ENCODE measurements at places on chromosomes 6 and 20.

DNA sequence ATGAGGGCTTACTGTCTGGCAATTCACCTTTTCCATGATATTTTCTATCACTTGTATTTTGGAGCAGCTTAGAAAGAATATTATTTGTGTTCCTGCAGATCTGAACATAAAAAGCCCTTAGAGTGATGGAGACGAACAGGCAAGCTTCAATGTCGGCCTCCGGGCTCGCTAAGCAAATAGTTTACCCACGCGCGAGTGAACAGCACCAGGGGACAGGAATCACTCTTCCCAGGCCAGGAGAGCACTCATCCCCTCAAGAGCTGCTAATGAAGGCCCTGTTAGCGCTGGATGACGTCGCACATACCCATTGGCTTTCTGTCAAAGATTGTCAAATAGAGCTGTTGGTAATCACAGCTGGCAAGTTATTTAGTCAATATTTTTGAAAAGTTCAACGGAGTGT lies 395.7 kb downstream of the ZFAND3 start:
- no peak for DNase-seq

DNA sequence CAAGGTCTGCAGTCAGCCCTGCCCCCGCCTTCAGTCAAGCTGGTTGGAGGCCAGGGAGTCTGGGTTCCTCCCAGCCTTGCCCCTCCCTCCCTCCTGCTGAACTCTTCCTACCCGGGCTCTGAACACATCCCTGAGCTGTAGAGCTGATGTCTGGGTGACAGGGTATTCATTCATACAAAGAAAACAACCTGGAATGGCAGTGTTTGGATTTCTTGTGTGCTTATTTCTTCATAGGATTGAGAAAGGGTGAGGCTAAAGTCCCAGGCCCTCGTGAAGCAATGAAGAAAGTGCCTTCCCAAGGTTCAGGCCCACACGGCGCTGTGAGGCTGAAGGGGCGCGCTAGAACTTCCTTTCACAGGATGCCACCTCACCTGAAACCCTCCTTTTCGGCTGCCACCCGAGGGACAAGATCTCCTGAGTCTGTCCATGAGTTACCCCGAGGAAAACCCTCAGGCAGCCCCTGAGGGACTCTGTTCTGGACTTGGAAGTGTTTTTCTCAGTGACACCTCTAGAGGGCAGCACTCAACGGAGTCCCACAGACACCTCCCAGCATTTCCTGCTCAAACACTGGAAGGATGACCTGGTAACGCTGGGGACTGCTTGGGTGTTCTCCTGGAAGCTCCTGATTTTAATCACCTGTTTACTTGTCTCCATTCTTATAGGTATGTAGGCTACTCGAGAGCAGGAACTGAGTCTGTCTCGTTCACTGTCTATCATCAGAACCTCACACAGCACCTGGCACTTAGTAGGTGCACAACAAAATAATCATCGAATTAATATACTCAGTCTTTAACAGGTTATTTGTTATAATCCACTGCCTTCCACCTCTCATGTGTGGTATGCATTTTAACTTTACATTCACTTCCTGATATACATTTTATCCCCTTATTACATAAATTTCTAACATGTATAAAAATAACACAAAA lies 11.8 kb upstream of the GSTA1 start:
- DNase-seq, result peak; percentile 39

DNA sequence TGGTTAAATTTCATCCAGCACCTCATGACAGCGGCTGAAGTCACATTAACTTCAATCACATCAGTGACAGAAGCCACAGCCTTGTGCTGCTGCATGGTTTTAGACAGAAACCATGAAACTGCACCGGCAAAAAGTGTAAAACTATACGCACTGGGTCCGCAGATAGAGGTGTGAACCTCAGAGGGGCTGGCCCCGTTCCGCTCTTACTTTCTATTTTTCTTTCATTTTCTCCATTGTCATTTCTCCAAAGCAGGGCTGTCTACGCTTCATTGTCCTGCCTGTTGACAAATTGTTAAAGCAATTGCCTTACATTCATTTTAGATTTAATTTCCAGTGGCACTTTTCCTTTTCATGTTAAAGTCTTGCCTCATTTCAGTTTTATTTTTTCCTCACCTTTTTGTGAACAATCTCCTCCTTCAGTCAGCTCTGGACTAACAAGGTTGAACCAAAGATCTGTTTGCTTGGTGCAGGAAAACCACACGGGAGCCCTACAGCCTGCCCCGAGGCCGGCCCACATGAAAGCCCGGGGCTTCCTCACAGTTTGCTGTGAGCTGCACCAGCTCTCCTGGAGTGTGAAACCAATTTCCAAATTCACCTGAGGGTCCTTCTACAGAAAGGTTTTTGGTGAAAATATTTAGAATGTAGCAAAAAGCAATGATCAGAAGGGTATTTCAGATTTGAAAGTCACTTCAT lies 63.7 kb downstream of the PRR18 start:
- DNase-seq, result no peak

DNA sequence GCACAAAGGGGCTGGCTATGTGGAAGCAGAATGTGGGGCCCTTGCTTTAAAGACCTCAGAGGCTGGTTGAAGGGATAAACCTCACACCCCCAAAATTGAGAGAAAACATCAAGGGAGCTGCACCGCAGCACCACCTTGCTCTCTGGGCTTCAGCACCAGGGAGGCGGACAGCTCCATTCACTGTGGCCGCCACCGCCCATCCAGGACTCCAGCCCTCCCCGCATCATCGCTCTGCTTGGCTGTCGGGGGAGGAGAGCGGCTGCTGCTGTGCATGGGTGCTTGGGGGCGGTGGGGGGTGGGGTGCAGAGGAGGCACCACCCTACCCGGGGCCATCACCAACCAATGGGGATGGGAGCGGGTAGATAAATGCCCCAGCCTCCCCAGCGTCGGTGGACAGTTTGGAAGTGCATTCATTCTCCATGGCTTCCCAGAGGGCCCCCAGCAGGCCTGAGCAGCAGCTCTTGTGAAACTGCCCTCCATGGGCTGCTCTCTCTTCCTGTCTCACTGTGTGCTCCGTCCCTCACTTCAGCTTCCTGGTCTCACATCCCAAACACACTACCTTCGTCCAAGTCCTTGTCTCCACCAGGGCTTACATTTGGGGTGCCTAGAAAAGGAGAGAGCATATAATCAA lies 75.7 kb upstream of the BHLHE23 start:
- DNase-seq, result no peak

DNA sequence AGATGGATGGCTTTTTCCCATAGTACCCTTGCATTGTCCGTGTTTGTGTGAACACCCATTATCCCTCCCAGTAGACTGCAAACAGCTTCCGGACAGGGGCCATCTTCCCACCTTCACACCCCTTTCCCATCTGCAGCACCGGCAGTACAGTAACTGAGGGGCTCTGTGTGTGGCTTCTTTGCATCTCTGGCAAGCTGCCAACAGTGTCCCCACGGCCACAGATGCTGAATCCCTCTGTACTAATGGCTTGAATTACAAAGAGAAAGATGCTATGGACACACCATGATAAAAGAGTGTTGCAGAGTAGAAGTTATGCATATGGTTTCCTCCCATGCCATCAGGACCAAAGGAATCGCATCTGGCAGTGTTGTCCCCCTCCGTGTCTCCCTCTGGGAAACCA lies 101.1 kb upstream of the CDYL start:
- DNase-seq, result no peak

GRCh38 chr6:15352220-15352619 lies 106.4 kb downstream of the JARID2 start:
- no peak for DNase-seq

GRCh38 chr6:21181866-21182265 lies 411.7 kb upstream of the SOX4 start:
- no peak for DNase-seq

DNA sequence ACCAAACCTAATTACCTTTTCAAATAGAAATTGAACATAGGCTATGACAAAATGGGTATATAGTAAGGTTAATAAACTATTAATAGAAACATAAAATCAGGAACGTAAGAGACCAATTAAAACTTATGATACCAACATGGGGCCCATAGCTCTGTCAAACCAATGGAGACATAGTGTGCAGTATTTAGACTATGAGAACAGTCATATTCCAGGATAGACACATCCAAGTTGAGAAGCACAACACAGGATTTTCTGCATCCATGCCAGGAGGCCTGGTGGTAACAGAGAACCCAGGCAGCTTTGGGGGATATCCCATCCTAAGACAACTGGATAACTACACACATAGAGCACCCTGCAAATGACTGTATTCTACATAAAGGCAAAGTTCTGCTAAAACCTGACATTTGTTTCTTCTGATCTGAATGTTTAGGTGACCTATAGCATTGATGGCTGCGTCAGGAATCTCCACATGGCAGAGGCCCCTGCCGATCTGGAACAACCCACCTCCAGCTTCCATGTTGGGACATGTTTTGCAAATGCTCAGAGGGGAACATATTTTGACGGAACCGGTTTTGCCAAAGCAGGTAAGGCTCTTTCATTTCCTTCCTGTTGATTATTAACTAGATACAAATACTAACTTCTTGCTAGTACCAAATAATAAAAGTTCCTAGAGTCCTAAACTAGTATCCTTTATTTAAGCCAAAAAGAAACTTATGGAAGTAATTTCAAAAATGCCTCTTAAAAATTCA lies 202.7 kb downstream of the ARHGAP18 start:
- DNase-seq, result no peak
